ENCODE measurements at places on chromosomes 13 and 19.
A peak's percentile ranks its signal among the peaks of the same experiment; 100 is the strongest.

DNA sequence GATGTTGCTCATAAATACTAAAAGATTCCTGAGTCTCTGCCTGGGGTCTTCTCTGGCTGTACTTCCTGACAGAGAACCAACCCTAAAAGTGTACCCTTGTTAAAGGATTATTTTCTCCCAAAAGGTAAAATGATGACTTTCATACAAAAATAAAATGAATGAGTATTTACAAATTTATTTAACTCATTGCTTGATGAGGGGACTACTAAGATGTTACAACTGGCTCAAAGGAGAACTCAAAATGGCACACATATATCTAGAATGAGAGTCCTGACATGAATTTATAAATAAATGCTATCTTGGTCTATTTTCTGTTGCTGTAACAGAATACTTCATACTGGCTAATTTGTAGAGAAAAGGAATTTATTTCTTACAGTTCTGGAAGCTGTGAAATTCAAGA lies 30.5 kb downstream of the STOML3 start:
- DNase-seq = no peak

GRCh38 chr13:22449251-22449650 lies 731.5 kb upstream of the SGCG start:
- DNase-seq = no peak

GRCh38 chr19:54208784-54209057 lies 8.1 kb downstream of the RPS9 start:
- DNase-seq = peak; percentile 86

GRCh38 chr19:47096721-47097120 lies 16.9 kb downstream of the ZC3H4 start:
- DNase-seq = no peak

DNA sequence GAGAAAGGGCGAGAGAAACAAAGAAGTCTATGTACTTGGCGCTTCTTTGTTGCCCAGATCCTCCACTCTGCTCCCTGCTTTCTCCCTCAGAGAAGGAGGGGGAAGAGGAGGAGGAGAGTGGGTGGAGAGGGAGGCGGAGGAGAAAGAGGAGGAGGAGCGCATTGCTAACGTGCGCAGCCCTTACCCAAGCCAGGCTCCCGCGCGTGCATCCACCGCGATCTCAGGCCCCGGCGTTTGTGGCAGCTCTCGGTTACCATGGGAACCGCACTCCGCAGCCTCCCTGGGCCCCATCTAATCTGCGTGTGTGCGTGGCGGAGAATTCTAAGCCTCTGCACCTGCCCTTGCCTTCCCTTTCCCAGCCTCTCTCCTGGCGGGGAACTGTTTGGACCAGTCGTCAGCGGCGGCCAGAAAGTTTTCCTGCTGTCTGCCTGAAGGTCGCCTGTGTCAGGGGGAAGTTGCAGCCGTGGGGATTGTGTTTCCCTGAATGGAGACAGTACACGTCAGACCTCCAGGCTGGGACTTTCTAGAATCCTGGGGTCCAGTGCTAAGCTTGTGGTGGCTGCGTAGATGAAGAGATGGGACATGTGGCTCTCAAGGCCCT lies at the start of gene ERICH6B:
Gene ERICH6B, minus strand, starts transcription at position 239 of the 601 bp plus-strand sequence. CDS start 18,734 bp downstream, outside the sequence.
- no peak for DNase-seq

DNA sequence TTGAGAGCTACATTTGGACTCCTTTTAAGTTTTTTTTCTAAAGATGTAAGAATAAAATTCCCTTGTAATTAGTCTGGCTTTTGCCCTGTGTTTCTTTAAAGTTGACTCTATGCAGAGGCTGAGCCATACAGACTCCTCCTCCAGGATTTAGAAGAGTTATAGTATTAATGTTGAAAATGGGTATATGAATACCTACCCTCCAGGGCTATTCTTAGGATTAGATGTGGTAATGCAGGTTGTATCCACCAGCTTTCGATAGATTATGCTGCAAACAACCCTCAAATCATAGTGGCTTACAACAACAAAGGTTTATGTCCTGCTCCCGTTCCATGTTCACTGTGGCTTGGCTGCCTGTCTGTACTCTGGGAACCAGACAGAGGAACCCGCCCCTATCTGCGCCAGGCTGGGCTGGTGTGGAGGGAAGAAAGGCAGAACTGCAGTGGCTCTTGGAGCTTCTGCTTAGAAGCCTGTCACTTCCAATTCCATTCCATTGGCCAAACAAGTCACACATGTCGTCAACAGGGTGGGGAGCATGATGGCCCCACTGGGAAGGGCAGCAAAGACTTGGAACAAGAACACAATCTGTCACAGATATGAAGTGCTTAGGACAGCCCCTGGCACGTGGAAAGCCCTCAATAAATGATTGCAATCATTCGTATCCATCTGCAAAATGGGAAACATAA lies 290.8 kb downstream of the FOXO1 start:
- no peak for DNase-seq

- DNase-seq = no peak
Measured at GRCh38 chr13:48431987-48432615, 19.2 kb upstream of the LPAR6 start.

- DNase-seq = no peak
Measured at GRCh38 chr19:39126312-39127187, 964 bp downstream of the PAK4 start.

DNA sequence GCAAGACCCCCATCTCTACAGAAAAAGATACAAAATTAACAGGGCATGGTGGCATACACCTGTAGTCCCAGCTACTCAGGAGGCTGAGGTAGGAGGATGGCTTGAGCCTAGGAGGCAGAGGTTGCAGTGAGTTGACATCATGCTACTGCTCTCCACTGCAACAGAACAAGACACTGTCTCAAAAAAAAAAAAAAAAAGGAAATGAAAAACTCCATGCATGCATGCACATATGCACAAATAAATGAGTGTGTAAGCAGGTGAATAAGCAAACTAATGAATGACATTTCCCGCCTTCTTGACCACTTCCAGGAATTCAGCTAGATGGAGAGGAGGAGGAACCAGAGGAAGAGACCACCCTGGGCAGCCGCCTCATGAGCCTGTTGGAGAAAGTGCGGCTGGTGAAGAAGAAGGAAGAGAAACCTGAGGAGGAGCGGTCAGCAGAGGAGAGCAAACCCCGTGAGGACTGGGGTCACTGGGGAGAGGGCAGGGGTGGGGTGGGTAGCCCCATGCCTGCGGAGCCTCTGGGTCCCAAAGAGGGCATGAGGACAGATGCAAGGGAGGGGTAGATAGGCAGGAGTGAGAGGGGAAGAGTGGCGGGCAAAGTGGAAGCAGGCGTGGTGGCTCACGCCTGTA lies 58.8 kb downstream of the RYR1 start:
- no peak for DNase-seq

GRCh38 chr19:3096267-3096901 lies 2.2 kb downstream of the GNA11 start:
- DNase-seq = no peak

DNA sequence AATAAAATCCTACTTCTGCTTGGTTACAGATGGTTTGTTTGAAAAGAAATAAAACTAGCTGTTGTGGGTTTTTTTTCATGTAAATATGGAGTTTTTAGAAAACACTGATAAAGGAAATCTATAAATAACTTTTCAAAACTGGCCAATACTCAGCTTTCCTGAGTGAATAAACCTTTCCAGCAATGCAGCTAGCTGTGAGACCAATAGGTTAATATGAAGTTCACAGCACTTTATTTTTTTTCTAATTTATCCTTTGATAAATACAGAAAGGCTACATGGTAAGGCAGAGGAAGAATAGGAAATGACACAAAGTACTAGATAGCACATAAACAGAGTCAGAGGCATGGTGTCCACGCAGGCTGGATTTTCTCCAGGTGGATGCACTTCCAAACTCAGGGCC lies 154.0 kb downstream of the COG6 start:
- no peak for DNase-seq

DNA sequence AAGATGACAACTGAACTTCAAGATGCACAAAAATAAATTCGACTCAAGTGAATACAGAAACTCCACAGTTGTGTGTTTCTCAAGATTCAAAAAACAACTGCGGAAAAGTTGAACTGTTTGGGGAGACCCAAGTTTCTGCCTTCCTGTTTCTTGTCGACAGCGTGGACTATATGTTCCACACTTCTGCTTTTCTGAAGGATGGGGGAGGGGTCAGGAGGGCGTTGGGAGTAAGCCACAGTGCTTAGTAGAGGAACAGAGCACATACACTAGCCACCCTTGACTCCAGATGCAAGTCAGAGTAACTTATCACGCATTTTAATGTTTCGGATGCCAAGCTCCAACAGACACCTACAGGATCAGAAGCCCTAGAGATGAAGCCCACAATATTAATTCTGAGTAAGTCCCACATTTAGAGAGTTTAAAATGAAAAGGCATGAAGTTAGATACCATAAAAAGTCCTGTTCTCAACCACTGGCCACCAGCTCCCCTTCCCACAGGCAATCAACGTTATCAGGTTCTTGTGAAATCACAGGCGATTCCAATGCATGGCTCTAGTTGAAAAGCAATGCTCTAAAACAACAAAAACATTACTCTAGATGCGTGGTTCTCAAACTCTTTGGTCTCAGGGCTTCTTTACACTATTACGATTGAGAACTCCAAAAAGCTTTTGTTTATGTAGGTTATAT lies 4.2 kb downstream of the TUBGCP3 start:
- no peak for DNase-seq

DNA sequence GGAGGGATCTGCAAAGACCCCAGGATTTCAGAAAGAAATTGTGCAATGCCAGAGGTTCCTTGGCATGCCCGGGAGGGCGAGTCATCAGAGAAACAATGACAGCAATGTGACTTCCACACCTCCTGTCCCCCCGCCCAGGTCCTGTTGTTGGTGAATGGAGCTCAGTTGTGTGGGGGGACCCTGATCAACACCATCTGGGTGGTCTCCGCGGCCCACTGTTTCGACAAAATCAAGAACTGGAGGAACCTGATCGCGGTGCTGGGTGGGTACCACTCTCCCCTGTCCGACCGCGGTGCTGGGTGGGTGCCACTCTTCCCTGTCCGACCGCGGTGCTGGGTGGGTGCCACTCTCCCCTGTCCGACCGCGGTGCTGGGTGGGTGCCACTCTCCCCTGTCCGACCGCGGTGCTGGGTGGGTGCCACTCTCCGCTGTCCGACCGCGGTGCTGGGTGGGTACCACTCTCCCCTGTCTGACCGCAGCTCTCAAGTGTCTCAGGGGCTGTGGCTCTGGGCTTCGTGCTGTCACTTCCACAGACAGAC lies 5.2 kb upstream of the F10 start:
- no peak for DNase-seq

- DNase-seq = no peak
Measured at GRCh38 chr13:86633346-86633745, 834.1 kb upstream of the SLITRK6 start.

GRCh38 chr19:44644402-44645016 lies 799 bp downstream of the PVR start:
- no peak for DNase-seq

DNA sequence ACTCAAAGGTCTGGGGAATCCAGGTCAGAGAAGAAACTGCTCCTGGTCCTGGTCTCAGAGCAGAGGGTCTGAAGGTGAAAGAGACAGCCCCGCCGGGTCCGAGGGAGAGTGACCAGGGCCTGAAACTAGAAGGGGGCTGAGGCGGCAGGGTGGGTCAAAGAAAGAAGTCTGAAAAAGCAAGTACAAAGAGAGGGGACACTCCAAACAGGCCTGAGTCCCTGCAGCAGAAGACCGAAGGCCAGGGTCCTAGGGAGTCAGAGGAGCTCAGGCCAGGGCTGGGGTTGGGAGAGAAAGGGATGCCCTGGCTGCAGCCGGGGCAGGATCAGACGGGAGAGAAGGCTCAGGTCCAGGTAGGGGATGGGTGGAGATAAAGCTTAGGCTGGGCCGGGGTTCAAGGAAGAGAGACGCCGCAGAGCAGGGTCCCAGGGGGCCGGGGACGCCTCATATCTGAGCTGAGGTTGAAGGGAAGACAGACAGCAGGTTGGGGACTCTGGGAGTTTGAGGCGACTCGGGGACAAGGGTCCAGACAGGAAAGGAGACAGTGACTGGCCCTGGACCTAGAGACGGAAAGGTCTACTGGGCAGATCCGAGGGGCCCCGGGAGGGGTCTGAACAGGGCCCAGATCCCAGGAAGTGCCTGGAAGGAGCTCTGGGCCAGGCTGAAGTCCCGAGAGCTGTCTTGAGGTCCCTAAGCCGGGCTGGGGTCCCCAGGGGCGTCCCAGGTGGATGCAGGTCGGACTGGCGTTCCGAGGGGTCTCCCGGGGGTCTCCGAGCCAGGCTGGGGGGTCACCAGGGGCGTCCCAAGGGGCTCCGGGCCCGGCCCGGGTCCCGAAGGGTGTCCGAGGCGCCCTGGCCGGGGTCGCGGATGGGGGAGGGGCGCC lies 795 bp downstream of the MLLT1 start:
- peak; percentile 63 for DNase-seq

DNA sequence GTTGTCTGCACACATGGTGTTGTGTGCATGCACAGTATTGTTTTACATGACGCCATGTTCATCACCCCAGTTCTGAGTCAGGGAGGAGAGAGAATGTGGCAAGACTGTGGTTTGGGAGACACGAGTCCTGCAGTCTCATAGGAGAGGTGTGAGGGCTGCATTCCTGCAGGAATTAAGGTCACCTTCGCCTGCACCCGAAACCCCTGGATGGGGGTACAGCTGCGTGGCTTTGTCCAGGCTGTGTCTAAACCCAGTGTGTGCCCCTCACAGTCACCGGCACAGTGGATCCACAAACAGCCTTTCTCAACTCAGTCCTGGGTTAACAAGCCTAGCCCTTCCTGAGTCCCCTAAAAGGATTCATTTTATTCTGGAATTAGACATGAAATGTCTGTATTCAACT lies 5.7 kb downstream of the ADPRHL1 start:
- no peak for DNase-seq

- DNase-seq = no peak
Measured at GRCh38 chr13:102354011-102354410, 47.8 kb downstream of the FGF14 start.

- no peak for DNase-seq
Measured at GRCh38 chr13:46761866-46762265, 35.1 kb downstream of the ESD start.

DNA sequence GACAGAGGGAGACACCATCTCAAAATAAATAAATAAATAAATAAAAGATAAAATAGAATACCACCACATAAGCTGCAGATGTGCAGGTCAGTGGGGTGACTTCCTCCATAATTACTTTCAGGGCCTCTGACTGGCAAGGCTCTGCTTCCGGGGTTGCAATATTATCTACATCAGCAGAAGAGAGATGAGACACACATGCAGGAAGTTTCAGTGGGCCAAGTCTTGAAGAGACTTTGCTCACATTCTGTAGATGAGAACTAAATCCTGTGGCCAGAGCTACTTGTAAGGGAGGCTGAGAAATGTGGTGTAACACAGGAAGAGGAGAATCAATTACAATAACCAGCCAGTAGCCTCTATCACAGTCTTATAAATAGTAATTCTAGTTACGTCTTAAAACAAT lies 89.9 kb upstream of the MAB21L1 start:
- DNase-seq = no peak

Data from activated CD8-positive, alpha-beta memory T cell treated with anti-CD3 and anti-CD28 coated beads, Interleukin-2, amount 50 U/mL, for 48 hours (primary cell).